Stimulated activated CD4-positive, alpha-beta T cell treated with anti-CD3 and anti-CD28 coated beads, Interleukin-4, amount 100 ng/mL, for 48 hours (primary cell): ENCODE measurements at places on chromosomes 16 and 17.

- DNase-seq: no peak
These were observed 9.4 kb upstream of the MYLK3 start for GRCh38 chr16:46757339-46758050.

GRCh38 chr16:68090533-68090932, 5.4 kb downstream of the NFATC3 start:
- DNase-seq: no peak

DNA sequence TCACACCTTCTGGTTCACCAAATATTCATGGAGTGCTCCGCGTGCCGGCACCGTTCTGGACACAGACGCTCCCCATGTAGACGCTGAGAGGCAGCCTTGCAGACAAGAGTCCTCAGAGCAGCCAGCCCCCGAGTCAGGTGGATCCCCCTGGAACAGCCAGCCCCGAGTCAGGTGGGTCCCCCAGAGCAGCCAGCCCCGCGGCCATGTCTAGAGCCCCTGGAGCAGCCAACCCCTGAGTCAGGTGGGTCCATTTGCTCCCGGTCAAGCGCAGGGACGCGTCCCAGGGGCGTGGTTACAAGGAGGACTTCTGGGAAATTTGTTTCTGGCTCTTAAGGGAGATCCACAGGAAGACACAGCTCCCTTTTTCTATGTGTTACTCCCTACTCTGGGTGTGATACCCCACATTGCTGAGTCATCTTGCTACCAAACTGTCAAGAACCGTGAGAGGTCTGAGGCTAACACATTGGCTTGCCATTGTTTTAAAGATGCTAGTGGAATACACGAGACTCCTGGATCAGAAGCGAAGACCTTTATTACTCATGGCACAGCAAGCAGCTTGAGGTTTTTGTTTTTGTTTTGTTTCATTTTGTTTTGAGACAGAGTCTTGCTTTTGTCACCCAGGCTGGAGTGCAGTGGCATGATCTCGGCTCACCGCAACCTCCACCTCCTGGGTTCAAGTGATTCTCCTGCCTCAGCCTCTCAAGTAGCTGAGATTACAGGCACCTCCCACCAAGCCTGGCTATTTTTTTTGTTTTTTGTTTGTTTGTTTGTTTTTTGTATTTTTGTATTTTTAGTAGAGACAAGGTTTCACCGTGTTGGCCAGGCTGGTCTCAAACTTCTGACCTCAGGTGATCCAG, 43.3 kb upstream of the CBFA2T3 start:
- no peak for DNase-seq

DNA sequence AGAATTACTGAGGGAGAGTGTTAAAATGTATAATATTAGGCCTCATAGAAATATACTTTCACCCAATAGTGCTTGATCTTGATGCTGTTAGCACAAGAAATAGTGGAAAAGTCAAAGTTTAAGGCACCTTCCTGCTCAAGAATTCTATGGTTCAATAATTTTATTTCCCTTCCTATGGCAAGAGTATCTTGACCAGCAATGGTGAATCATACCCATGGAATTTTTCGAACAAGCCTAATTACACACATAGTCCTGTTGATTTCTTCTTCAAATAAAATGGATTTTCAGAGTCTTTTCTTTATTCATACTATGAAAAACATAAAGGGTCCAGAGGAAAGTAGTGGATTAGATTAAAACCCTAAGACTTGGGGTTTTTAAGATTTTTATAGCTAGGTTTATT, 810.6 kb downstream of the CDH11 start:
- DNase-seq: no peak

- no peak for DNase-seq
These were observed 353.1 kb downstream of the FOXL1 start for GRCh38 chr16:86931410-86931941.

DNA sequence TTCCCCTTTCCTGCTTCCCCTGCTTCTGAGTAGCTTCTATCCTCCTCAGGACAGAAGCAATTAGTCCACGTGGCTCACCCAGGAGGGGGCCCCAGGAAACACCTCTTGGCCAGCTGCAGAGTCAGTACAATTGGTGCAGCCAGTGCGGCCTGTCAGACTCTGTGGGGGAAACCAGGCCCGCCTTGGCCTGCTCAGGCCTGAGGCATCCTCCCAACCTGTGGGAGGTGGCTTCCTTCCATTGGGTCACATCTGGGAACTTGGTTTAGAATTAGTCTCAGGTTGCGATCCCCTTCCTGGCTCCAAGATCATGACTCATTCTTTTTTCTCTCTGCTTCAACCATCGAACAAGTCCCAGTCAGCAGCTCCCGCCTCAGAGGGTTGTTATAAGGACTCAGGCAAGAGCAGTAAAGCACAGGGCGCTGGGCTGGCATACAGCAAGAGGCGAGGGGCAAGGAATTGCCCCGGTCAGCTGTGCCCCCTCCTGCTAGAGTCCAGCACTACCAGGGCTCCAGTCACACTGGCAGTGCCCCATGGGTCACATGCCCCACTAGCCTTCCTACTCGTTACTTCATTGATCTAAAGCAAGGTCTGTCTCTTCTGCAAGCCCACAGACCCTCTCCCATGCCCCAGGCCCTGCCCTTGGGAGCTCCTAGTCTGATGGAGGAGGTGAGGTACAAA, 8.1 kb upstream of the EPX start:
- DNase-seq: no peak

- no peak for DNase-seq
These were observed 43.2 kb downstream of the RAB11FIP4 start for GRCh38 chr17:31434727-31435050.

DNA sequence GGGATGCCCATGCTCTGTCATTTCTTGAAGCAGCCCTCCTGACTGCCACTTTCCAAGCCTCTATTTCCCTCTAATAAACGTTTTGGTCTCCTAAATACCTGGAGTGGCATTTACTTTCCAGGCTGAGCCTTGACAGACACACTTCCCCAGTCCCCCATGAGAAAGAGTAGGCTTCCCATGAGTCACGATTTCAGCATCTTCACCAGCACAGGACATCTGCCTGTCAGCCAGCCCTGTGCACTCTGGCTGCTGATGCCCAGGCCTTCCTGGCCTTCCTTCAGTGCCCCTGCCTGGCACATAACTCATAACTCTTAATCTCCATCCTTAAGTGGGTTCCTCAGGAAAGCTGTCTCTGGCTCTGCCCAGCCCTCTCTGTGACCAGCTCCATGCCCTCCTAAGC, 30.8 kb upstream of the GAS7 start:
- DNase-seq: no peak

- DNase-seq: no peak
These were observed 8.7 kb upstream of the ADAMTS18 start for GRCh38 chr16:77443357-77444146.

- no peak for DNase-seq
These were observed 1.8 kb upstream of the RARA start for GRCh38 chr17:40307001-40307730.

GRCh38 chr16:25060920-25061319, 45.8 kb upstream of the ARHGAP17 start:
- no peak for DNase-seq

DNA sequence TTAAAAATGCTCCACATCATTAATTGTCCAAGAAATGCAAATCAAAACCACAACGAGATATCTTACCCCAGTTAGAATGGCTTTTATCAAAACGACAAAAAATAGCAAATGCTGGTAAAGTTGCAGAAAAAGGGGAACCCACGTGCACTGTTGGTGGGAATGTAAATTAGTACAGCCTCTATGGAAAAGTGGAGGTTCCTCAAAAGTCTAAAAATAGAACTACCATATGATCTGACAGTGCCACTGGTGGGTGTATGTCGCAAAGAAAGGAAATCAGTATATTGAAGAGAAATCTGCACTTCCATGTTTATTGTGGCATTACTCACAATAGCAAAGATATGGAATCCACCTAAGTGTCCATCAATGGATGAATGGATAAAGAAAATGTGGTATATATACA, 38.2 kb upstream of the ZFHX3 start:
- DNase-seq: no peak

- DNase-seq: no peak
These were observed 39.2 kb upstream of the ARL4D start for GRCh38 chr17:43359469-43360110.

GRCh38 chr17:44389723-44390202, 314 bp upstream of the ITGA2B start:
- no peak for DNase-seq

GRCh38 chr16:19696328-19696727, 21.7 kb downstream of the KNOP1 start:
- no peak for DNase-seq

DNA sequence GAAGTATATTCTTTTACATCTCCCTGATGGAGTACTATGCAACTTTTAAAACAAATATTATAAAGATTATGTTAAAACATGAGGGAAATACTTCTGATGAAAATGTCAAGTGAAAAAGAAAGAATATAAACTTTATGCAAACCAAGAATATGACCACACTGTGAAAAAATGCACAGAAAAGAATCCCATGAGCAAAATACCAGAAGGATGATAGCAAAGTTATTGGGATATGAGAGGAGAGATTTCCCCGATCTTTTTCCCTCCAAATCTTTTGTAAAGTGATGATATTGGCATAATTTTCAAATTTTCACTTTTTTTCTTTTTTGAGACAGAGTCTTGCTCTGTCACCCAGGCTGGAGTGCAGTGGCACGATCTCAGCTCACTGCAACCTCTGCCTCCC, 36.6 kb upstream of the SMURF2 start:
- DNase-seq: no peak

- DNase-seq: no peak
These were observed 168.0 kb upstream of the RPH3AL start for GRCh38 chr17:520447-521182.

- DNase-seq: no peak
These were observed 414.3 kb downstream of the MAF start for GRCh38 chr16:79186196-79186595.

GRCh38 chr16:69131167-69131838, 1.1 kb downstream of the CHTF8 start:
- no peak for DNase-seq

DNA sequence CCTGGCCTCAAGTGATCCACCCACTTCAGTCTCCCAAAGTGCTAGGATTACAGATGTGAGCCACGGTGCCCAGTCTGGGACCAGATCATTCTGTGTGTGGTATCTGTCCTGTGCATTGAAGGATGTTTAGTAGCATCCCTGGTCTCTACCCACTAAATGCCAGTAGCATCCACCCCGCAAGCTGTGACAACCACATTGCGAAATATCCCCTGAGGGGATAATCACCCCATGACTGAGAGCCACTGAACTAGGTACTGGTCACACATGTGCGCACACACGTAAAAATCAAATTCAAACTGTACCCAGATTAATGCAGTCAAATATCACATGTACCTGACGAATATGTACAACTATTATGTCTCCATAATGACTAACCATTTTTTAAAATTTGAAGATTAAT, 35.8 kb downstream of the TEKT5 start:
- DNase-seq: no peak

- no peak for DNase-seq
These were observed 25.6 kb upstream of the RMI2 start for GRCh38 chr16:11319529-11320146.

GRCh38 chr16:1223355-1224214, 1.5 kb downstream of the TPSG1 start:
- no peak for DNase-seq

- no peak for DNase-seq
These were observed 54.3 kb downstream of the RPTOR start for GRCh38 chr17:80598813-80599545.

DNA sequence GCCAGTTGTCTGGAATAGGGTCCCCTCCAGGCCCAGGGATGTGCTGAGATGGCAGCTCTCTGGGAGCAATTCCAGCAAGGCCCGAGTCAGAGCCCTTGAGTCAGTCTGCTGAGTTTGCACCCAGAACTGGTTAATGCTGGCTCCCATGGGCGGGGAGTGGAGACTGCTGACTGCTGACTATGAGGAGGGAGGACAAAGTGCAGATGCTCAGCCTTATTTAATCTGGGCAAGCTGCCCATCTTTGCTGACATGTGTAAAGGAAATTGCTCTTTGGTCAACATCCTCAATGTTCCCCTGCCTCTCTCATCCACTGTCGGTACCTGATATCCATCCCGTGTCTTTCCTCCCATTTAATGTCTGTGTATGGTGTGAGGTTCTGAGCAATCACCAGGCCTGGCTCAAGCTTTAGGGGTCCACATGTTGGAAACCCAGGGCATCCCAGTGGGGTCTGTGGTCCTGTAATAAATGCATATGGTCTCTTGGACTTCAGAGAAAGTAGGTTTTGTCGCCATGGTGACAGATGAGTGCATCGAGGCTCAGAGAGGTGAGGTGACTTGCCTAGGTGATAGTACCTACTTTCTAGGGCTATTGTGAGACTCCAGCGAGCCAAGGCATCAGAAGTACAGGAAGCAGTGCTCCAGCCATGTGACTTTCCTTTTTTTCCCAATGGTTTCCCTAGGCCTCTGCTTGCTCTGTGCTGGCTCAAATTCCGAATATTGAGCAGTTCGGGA, 20.0 kb upstream of the RNF135 start:
- no peak for DNase-seq

DNA sequence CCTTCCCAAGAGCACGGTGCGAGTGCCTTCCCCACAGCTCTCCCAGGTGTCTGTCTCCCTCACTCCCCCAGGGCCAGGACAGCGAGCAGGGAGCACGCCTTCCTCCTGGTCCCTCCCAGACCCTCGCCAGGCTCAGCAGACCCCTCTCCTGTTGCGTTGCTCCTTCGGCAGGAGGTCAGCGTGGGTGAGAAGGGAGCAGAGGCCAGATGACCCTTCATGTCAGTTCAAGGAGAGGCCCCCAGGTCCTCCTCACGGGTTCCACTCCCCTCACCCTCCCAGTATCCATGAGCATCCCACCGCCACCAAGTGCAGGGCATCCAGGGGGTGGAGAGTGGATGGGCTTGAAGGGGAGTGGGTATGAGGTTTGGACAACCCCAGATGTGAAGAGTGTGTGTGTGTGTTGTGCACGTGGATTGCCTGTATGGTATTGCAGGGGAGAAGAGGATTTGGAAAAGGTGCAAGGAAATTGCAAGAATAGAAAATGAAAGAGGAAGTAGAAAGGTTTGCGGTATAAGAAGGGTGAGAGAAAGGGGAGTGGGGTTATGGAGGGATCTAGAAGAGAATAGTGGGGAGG, 17.7 kb downstream of the SGCA start:
- DNase-seq: no peak

- no peak for DNase-seq
These were observed 17.6 kb upstream of the NKD1 start for GRCh38 chr16:50530277-50531236.

- DNase-seq: no peak
These were observed 24.1 kb downstream of the CALCOCO2 start for GRCh38 chr17:48854774-48855476.

GRCh38 chr17:17304521-17304985, 1.4 kb downstream of the NT5M start:
- no peak for DNase-seq

DNA sequence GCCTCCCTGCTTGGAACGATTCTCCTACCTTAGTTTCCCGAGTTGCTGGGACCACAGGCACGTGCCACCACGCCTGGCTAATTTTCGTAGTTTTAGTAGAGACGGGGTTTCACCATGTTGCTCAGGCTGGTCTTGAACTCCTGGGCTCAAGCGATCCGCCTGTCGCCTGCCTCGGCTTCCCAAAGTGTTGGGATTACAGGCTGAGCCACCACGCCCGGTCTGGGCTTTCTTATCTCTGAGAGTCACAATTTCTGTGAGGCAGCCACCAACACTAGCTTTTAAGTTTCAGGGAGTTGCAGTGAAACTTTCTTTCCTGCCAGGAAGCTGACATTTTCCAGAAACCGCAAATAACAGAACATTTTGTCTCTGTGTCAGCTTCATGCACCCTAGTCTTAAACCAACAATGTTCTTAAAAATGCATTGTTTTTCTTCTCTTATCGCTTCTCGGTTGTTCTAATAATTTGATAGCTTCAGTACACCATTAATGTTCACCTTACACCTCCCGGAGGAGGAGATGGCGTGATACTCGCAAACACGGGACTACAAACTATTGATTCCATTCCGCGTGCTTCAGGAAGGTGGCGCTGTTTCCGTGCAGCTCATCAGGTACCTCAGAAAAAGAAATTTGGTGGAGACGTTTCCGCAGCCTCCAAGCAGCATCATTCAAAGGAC, 7.4 kb upstream of the DHRS7B start:
- peak; percentile 51 for DNase-seq
